A549 treated with ZK216348 at 1 μM for 4 hours (cell line): ENCODE measurements at places on chromosomes 11 and 22. TPM values are rescaled to one million over a fixed set of nuclear protein-coding genes. Genes with fewer than 3 reads are reported as not detected.

PANX2 gene
- 3.7 to 7.7 TPM (median 7.1 TPM) in 5 replicates for total RNA-seq

SORL1 gene
- 1.3 to 2.0 TPM (median 1.6 TPM) in 5 replicates for total RNA-seq

ESAM gene
- total RNA-seq: 7.8 to 14.2 TPM (median 12.0 TPM) in 5 replicates

TMEM218 gene
- total RNA-seq: 19.3 to 27.2 TPM (median 24.3 TPM) in 5 replicates

GLYAT gene
- total RNA-seq: not detected in 5 replicates

PSMD13 gene
- total RNA-seq: 150 to 190 TPM (median 171 TPM) in 5 replicates

RNF215 gene
- total RNA-seq: 14.0 to 23.1 TPM (median 21.0 TPM) in 5 replicates

TRMT112 gene
- 382 to 473 TPM (median 414 TPM) in 5 replicates for total RNA-seq

TRIM64 gene
- total RNA-seq: not detected in 5 replicates

GLB1L2 gene
- 1.6 to 2.3 TPM (median 2.0 TPM) in 5 replicates for total RNA-seq

HTR3B gene
- total RNA-seq: not detected in 5 replicates

MEI1 gene
- 0.21 TPM in 1 of 5 replicates, not detected in the others for total RNA-seq

BRSK2 gene
- total RNA-seq: 6.5 to 7.9 TPM (median 6.9 TPM) in 5 replicates

VWCE gene
- 0.25 to 1.0 TPM (median 0.54 TPM) in 5 replicates for total RNA-seq
